ENCODE measurements at places on chromosomes 12 and 14. TPM values are rescaled to one million over a fixed set of nuclear protein-coding genes. Genes with fewer than 3 reads are reported as not detected.

DNA sequence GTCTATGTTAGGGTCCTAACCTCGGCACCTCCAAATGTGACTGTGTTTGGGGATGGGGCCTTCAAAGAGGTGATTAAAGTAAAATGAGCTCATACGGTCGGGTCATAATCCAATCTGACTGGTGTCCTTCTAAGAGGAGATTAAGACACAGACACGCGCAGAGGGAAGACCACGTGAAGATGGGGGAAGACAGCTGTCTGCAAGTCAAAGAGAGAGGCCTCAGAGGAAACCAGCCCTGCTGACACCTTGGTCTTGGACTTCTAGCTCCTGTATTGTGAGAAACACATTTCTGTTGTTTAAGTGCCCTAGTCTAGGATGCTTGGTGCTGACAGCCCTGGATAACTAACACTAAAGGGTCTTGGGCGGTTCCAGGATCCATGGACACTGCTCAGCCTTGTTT is 109.6 kb downstream of the DICER1 start:
- no peak overlapping the region for H3K4me3 ChIP-seq
- DNase-seq, result no peak
- no peak overlapping the region for H3K27ac ChIP-seq
- H3K4me1 ChIP-seq, result no peaks in the 10 kb centered on the region
- H3K27me3 ChIP-seq, result no peaks in the 10 kb centered on the region

- H3K4me3 ChIP-seq, result no peak overlapping the region
- DNase-seq, result no peak
- no peaks in the 10 kb centered on the region for H3K27me3 ChIP-seq
- no peaks in the 10 kb centered on the region for H3K36me3 ChIP-seq
- H3K4me1 ChIP-seq, result no peaks in the 10 kb centered on the region
- H3K27ac ChIP-seq, result no peak overlapping the region
These were observed 18.9 kb downstream of the FZD10 start for GRCh38 chr12:130181211-130181610.

USP30 gene
- total RNA-seq, result 7.5 TPM

GRCh38 chr14:99792551-99793212 is 531 bp upstream of the EML1 start:
- peak overlapping the region; percentile 39 for H3K27ac ChIP-seq
- peak overlapping the region; percentile 65 for H3K4me3 ChIP-seq
- peak; percentile 66 for DNase-seq
- peaks cover 22% of the 10 kb centered on the region for H3K4me1 ChIP-seq
- no peaks in the 10 kb centered on the region for H3K27me3 ChIP-seq
- H3K36me3 ChIP-seq, result no peaks in the 10 kb centered on the region

DNA sequence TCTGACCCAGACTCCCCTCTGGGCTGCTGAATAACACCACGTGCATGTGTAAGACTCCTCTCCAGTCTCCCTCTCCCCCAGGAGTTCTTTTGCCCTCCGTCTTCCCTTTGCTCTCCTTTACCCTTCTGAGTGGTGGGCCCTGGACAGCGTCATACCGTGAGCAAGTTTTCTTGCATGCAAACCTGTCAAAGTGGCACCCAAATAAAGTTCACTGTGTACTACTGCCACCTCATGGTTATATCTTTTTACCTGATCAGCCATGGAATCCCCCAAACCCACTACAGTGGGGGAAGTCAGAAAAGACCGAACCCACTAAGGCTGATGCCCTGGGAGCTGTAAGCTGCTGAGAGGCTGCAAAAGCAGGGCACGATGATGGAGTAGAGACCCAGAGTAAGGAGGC is 131.1 kb upstream of the VRK1 start:
- no peak overlapping the region for H3K27ac ChIP-seq
- H3K36me3 ChIP-seq, result no peaks in the 10 kb centered on the region
- DNase-seq, result no peak
- H3K27me3 ChIP-seq, result peaks cover 12% of the 10 kb centered on the region

POTEM gene
- total RNA-seq, result not detected

RASSF8 gene
- total RNA-seq, result 80.1 TPM

TPH2 gene
- not detected for total RNA-seq

DNA sequence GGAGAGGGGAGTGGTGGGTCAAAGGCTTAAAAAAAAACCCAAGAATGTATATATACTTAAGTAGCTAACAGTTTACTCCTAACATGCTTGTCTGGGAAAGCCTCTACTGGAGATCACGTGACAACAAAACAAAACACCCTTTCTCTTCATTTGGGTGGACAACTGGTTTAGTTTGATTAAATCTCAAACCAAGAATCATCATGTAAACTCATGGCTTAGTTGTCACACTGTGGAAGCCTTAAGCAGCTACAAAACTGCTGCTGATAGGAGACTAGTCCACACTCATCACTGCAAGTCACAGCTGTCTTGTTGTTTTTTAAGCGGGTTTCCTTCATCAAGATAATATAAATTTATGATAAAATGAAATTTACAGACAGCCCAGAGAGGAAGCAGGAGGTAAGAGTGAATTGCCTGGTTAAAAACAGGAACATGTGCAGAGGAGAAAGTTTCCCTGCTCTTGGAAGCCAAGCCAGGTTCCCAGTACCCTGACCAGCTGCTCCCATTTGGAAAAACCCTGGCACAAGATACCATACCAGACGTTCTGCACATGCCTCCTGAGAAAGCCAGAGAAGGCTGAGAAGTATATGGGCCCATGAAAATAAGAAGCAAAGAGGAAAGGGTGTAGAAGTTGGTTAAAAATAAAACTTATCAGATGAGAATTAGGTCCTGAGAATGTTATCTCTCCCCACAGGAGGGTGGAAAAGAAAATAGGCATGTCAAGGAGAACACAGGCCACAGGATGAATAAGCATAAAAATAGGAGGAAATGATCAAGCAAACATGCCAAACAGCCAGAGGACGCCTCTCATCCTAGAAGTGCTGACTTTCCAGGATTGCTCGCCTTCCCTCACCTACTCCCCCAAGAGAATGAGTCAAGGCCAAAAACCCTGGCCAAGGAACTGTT is 34.0 kb downstream of the EGLN3 start:
- H3K27ac ChIP-seq, result no peak overlapping the region
- no peak overlapping the region for H3K4me3 ChIP-seq
- no peaks in the 10 kb centered on the region for H3K27me3 ChIP-seq
- peaks cover 13% of the 10 kb centered on the region for H3K4me1 ChIP-seq
- peak; percentile 49 for DNase-seq

P2RX7 gene
- total RNA-seq, result 0.54 TPM

DNA sequence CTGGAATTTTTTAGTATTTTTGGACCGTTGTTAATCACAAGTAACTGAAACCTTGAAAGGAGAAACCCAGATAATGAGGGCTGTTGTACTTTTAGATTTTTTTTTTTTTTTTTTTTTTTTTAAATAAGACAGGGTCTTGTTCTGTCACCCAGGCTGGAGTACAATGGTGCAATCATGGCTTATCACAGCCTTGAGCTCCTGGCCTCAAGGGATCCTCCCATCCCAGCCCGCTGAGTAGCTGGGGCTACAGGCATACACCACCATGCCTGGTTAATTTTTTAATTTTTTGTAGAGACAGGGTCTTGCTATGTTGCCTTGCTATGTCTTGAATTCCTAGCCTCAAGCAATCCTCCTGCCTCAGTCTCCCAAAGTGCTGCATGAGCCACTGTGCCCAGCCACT is 211.6 kb downstream of the SYNE2 start:
- no peaks in the 10 kb centered on the region for H3K4me1 ChIP-seq
- H3K4me3 ChIP-seq, result no peak overlapping the region
- no peak overlapping the region for H3K27ac ChIP-seq
- no peaks in the 10 kb centered on the region for H3K27me3 ChIP-seq

NUAK1 gene
- total RNA-seq, result 29.6 TPM

- no peak overlapping the region for H3K27ac ChIP-seq
- no peaks in the 10 kb centered on the region for H3K36me3 ChIP-seq
- peak; percentile 3 for DNase-seq
- no peaks in the 10 kb centered on the region for H3K4me1 ChIP-seq
- 0 out of 2 replicates have a peak, but pooled peaks cover 4% of the 10 kb centered on the region for H3K27me3 ChIP-seq
These were observed 74.6 kb upstream of the PARP11 start for GRCh38 chr12:3947781-3948180.

GRCh38 chr12:101963697-101964096 is 86.3 kb downstream of the DRAM1 start:
- H3K4me1 ChIP-seq, result peaks cover 8% of the 10 kb centered on the region
- H3K27me3 ChIP-seq, result no peaks in the 10 kb centered on the region
- no peak for DNase-seq
- no peak overlapping the region for H3K4me3 ChIP-seq
- H3K36me3 ChIP-seq, result no peaks in the 10 kb centered on the region

LRIG3 gene
- total RNA-seq, result 29.3 TPM

GRCh38 chr12:132866251-132866828 is 21.1 kb downstream of the CHFR start:
- H3K4me1 ChIP-seq, result no peaks in the 10 kb centered on the region
- DNase-seq, result peak; percentile 57
- peak overlapping the region; percentile 73 for H3K27ac ChIP-seq
- no peak overlapping the region for H3K4me3 ChIP-seq
- no peaks in the 10 kb centered on the region for H3K27me3 ChIP-seq

DNA sequence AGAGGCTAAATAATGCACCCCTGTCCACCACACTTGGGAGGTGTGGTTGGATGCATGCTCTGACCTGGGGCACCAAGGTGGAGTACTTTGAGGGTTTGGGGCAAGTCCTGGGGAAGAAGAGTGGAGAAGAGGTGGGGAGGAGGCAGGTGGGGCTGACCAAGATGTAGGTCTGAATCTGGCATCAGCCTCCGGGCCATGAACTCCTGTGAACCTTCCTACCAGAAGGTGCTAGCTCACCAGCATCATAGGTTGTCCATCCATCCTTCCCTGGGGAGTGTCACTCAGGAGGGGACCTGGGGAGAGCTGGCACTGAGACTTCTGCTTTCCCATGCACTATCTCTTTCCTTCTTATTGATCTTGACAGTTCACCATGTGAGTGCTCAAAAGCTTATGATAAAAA is 13.6 kb upstream of the EMP1 start:
- H3K36me3 ChIP-seq, result no peaks in the 10 kb centered on the region
- no peak for DNase-seq
- H3K27me3 ChIP-seq, result no peaks in the 10 kb centered on the region
- no peak overlapping the region for H3K27ac ChIP-seq
- H3K4me1 ChIP-seq, result peaks cover 43% of the 10 kb centered on the region

- H3K4me1 ChIP-seq, result no peaks in the 10 kb centered on the region
- no peaks in the 10 kb centered on the region for H3K36me3 ChIP-seq
- no peak overlapping the region for H3K4me3 ChIP-seq
- no peak overlapping the region for H3K27ac ChIP-seq
- 0 out of 2 replicates have a peak, but pooled peaks cover 3% of the 10 kb centered on the region for H3K27me3 ChIP-seq
These were observed 165.4 kb downstream of the DERA start for GRCh38 chr12:16076557-16076956.

DNA sequence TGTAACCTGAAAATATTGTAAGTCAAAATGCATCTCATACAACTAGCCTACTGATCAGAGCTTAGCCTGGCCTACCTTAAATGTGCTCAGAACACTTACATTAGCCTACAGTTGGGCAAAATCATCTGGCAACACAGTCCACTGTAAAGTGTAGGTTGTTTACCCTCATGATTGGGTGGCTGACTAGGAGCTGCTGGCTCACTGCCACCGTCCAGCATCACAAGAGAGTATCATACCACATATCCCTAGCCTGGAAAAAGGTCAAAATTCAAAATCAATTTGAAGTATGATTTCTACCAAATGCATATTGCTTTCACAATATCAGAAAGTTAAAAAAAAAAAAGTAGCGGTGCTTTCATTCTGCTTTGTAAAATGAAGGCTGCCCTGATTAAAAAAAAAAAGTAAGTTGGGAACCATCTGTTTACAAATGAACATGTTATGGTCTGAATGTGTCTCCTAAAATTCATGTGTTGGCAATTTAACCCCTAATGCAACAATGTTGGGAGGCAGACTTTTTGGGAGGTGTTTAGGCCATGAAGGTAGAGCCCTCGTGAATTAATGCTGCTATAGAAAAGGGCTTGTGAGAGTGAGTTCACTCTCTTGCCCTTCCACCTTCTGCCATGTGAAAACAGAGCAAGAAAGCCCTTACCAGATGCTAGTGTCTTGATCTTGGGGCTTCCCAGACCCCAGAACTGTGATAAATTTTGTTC is 211.8 kb downstream of the PPM1H start:
- H3K4me3 ChIP-seq, result no peak overlapping the region
- peak; percentile 29 for DNase-seq
- H3K27ac ChIP-seq, result no peak overlapping the region
- H3K27me3 ChIP-seq, result no peaks in the 10 kb centered on the region

IFNG gene
- not detected for total RNA-seq

DNA sequence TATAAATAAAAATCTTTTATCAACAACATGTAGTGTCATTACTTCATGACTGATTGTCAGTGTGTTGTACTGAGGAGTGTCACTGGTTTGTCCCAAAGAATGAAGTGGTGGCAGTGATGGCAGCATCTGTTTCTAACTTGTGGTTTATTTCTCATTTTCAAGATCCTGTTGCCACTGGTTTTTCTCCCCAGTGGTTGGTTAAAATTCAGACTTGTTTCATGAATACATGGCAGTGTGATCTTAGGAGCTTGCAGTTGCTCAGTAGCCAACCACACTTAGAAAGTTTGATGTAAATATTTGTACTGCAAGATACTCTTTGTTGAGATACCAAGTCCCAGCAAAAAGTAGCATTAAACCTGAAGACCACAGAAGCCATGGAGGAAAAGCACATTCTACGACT is 69.8 kb downstream of the PLEKHA5 start:
- no peak for DNase-seq
- H3K27me3 ChIP-seq, result no peaks in the 10 kb centered on the region
- H3K36me3 ChIP-seq, result no peaks in the 10 kb centered on the region
- H3K4me1 ChIP-seq, result peaks cover 28% of the 10 kb centered on the region
- no peak overlapping the region for H3K4me3 ChIP-seq
- no peak overlapping the region for H3K27ac ChIP-seq

GRCh38 chr12:117284140-117284539 is 77.3 kb downstream of the NOS1 start:
- no peaks in the 10 kb centered on the region for H3K36me3 ChIP-seq
- H3K27me3 ChIP-seq, result no peaks in the 10 kb centered on the region
- DNase-seq, result no peak
- no peak overlapping the region for H3K27ac ChIP-seq
- H3K4me1 ChIP-seq, result no peaks in the 10 kb centered on the region
- H3K4me3 ChIP-seq, result no peak overlapping the region

VASH1 gene
- 2.6 TPM for total RNA-seq

DNA sequence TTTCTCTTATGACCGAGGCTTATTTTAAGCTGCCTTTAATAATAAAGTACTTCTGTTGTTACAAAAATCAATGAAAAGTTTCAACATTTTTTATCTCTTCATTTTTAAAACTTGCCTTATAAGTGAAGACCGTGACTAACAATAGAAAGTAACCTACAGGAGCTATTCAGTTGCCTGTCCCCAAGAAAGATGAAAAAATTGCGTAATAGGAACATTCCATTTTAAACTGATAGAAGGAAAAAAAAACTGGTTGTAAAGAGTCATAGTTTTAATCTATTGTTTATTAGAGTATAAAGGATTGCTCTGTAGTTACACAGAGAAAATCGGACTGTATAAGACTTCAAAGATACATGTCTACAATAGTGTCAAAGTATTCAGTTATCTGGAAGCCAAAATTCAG is 83.3 kb downstream of the DAAM1 start:
- no peak overlapping the region for H3K4me3 ChIP-seq
- H3K4me1 ChIP-seq, result peaks cover 41% of the 10 kb centered on the region
- peak; percentile 41 for DNase-seq
- no peak overlapping the region for H3K27ac ChIP-seq
- H3K27me3 ChIP-seq, result no peaks in the 10 kb centered on the region

BMP4 gene
- not detected for total RNA-seq

PRPH gene
- not detected for total RNA-seq

Measured in GM23248 (cell line).